ENCODE measurements at places on chromosomes 13 and 19. TPM values are rescaled to one million over a fixed set of nuclear protein-coding genes. Genes with fewer than 3 reads are reported as not detected.

Gene KRTDAP
- not detected for total RNA-seq

Gene ZNF726
- total RNA-seq = 4.8 TPM

Gene CGB7
- 0.54 TPM for total RNA-seq

Gene KATNAL1
- 25.8 TPM for total RNA-seq

Gene WDR87
- not detected for total RNA-seq

Gene LPAR6
- 8.1 TPM for total RNA-seq

Gene PGLYRP1
- total RNA-seq = not detected

Gene DACT3
- total RNA-seq = 7.1 TPM

Gene SSBP4
- 169 TPM for total RNA-seq

Gene ZMYM2
- 35.0 TPM for total RNA-seq

Gene CYP4F2
- not detected for total RNA-seq

Gene ALG11
- total RNA-seq = 33.3 TPM

Gene ZNF442
- 3.6 TPM for total RNA-seq

Gene PCSK4
- 0.13 TPM for total RNA-seq

Gene DNAJB1
- total RNA-seq = 82.5 TPM

Gene UPK1A
- total RNA-seq = not detected

Gene ZNF225
- 6.1 TPM for total RNA-seq

Gene C5AR2
- 1.3 TPM for total RNA-seq

Gene IGSF23
- total RNA-seq = not detected

Gene ZNF490
- 11.8 TPM for total RNA-seq

Gene NANOS3
- total RNA-seq = not detected

Gene KBTBD6
- 10.6 TPM for total RNA-seq

Gene NDUFA7
- total RNA-seq = 30.7 TPM

Gene AP1M2
- total RNA-seq = not detected

Gene MIA
- not detected for total RNA-seq

Gene SMIM17
- 0.43 TPM for total RNA-seq

Gene FBXO27
- 0.54 TPM for total RNA-seq

Gene CCDC169
- total RNA-seq = 0.25 TPM

Gene PRTN3
- not detected for total RNA-seq

Data from GM23248 (cell line).